Naive thymus-derived CD4-positive, alpha-beta T cell (primary cell): ENCODE measurements at places on chromosomes 5 and 9. TPM values are rescaled to one million over a fixed set of nuclear protein-coding genes. Genes with fewer than 3 reads are reported as not detected.

DNA sequence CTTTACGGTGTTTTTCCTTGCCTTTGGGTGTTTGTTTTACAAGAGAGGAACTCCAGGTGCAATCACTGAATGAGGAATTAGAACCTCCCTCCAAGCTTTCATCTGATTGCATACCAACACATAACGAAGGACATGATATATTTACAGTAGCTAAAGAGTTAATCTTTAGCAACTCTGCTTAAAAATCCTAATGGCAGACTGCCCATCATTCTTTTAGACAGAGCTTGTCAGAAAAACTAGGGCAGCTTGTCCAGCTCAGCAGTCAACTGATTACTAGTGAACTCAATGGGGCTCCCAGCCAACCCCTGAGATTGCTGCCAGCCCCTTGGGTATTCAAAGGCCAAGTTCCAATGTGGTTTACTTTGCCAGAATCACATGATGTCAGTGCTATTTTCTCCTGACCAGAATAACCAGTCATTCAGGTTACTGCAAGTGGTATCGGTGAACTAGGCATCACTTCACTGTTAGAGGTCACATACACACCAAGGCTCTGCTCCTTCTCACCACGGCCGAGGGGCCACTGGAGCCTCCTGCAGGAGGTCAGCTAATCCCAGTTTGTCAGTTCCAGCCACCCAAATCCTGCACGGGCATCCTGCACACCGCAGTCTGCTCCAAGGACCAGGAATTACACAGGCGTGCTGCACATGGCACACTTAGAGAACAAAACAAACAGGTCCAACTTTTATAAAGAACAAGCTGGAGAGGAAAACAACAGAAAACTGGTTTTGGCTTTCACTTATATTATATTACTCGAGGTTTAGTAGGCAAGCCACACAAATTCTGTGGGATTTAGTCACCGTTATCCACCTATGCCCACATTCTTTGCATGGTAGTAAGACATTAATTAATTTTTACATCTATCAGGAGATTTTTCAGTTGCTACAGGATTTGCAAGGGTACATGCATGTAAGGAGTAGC lies 62.5 kb downstream of the NFIB start:
- DNase-seq: no peak

GRCh38 chr9:124795881-124796431 lies 19.0 kb downstream of the OLFML2A start:
- no peak for DNase-seq

The PHYHD1 gene
- 1.1 and 2.0 TPM in 2 replicates for total RNA-seq

The RASEF gene
- total RNA-seq: not detected

The ZFP37 gene
- total RNA-seq: 3.1 TPM

The CCL21 gene
- not detected for total RNA-seq

DNA sequence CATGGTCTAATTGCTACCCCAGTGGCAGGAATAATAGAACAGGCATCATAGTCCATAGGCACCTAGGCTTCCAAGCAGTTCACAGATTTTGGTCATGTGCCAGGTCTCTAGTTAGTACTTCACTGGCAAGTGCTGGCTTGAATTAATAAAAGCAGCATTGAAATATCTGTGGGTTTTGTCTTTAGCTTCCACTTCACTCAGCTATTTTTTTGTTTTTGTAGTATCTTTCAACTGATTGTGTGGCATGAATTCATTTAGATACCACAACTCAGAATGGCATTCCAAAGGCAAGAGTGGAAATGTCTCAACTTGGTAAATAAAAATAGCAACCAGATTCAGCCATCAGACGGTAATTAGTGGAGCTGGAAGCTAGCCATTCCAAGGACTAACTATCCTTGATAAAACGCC lies 27.9 kb upstream of the ITGA2 start:
- no peak for DNase-seq

DNA sequence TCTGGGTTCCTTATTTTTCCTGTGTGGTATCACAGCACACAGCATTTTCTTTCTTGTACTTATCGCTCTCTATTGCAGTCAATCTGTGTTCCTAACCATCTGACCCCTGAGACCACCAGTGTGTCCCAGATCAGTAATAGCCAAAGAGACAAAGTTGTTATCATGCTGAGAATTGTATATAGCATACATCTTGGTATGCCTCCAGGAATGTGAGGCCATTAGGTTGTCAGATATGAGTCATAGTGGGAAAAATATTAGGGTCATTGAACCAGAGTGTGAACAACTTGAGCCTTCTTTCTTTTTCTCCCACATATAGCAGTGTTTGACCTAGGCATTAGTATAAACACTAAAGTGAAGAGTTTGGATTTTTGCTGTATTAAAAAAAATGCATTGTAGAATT lies 106.3 kb downstream of the NDUFAF2 start:
- no peak for DNase-seq

GRCh38 chr9:129193655-129194054 lies 15.6 kb upstream of the IER5L start:
- no peak for DNase-seq

GRCh38 chr9:7058473-7058872 lies 300.7 kb downstream of the KDM4C start:
- DNase-seq: no peak

- DNase-seq: no peak
These were observed 465.3 kb upstream of the ARRDC3 start for GRCh38 chr5:91848453-91848852.

GRCh38 chr5:160071916-160072315 lies 47.3 kb downstream of the PWWP2A start:
- DNase-seq: no peak

GRCh38 chr5:109089191-109089590 lies 320.6 kb downstream of the PJA2 start:
- no peak for DNase-seq

The TMC1 gene
- total RNA-seq: not detected

- DNase-seq: no peak
These were observed 32.0 kb upstream of the DMRT2 start for GRCh38 chr9:1018121-1018520.

The GABRB2 gene
- total RNA-seq: not detected

- DNase-seq: no peak
These were observed 43.7 kb downstream of the CDH6 start for GRCh38 chr5:31237174-31237573.

The FAM219A gene
- total RNA-seq: 14.3 TPM

GRCh38 chr9:133950629-133951111 lies 41.5 kb downstream of the VAV2 start:
- no peak for DNase-seq

The NR6A1 gene
- not detected for total RNA-seq

- DNase-seq: no peak
These were observed 36.9 kb downstream of the ACTBL2 start for GRCh38 chr5:57445705-57446037.

DNA sequence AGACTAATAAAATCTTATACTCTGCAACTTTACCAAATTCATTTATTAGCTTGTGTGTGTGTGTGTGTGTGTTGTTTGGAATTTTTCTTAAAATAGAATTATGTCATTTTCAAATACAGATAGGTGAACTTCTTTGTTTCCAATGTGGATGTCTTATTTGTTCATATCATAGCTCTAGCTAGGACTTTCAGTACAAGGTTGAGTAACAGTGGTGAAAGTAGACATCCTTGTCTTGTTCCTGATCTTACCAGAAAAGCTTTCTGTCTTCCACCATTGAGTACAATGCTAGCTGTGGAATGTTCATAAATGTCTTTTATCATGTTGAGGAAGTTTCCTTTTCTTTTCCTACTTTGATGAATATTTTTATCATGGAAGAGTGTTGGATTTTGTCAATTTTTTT lies 74.8 kb downstream of the CCDC192 start:
- DNase-seq: no peak

The TXNDC8 gene
- not detected for total RNA-seq

GRCh38 chr5:91417219-91417618 lies 34.1 kb upstream of the ARRDC3 start:
- no peak for DNase-seq

GRCh38 chr9:26882154-26882553 lies 10.4 kb downstream of the CAAP1 start:
- DNase-seq: no peak

DNA sequence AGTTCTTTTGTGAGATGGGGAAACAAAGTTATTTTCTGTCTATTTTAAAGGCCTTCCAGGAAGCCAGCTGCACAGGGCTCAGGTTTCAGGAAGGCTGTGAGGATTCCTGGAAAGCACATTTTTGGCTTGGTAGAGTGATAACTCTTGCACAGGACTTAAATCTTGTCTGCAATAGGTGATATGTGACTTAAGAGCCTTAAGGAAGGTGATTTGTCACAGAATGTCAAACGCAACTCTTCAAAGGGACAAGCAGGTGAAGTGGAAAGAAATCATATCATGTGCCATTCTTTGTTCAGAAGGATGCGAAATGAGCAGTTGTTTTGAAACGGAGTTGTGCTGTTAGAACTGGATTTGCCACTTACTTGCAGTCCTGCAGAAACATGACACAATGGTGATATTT lies 459.3 kb downstream of the MAT2B start:
- DNase-seq: no peak

- DNase-seq: no peak
These were observed 1867.9 kb upstream of the NUDT12 start for GRCh38 chr5:105430516-105430915.

- DNase-seq: no peak
These were observed 243.3 kb upstream of the ANKRD55 start for GRCh38 chr5:56476487-56476856.

The MFAP3 gene
- total RNA-seq: 28.1 and 29.5 TPM in 2 replicates

DNA sequence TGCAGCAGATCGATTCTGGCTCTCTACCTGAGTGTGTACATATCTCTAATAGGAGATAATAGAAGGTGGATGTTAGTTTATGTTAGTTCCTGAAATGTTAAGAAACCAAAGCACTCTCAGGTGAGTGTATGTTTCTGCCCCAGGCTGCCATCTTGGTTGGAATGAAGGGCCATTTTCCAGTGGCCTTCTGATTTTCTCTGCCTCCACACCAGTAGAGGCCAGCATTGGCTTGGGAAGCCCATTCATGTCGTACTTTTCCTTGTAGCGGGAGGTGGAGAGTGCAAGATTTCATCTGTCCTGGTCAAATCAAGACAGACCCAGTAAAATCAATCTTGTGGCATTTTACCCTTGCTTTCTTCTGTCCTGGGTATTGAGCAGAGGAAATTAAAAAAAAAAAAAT lies 91.0 kb downstream of the GAS1 start:
- no peak for DNase-seq

GRCh38 chr9:92404042-92404836 lies at the start of gene OGN:
OGN (minus strand) TSS chr9:92404578; CDS start chr9:92403407, 1,171 bp downstream.
- DNase-seq: no peak

GRCh38 chr5:17219469-17219868 lies 2.0 kb downstream of the BASP1 start:
- DNase-seq: no peak

- no peak for DNase-seq
These were observed 21.0 kb upstream of the RAB14 start for GRCh38 chr9:121222524-121223171.

GRCh38 chr5:108615216-108615615 lies 132.5 kb upstream of the FER start:
- DNase-seq: no peak

The IL4 gene
- total RNA-seq: 1.1 TPM
